Mesothelial cell of epicardium (in vitro differentiated cells): ENCODE measurements at places on chromosomes 2 and 18.

- DNase-seq = no peak
Measured at GRCh38 chr18:3059272-3059671, 46.3 kb upstream of the LPIN2 start.

- DNase-seq = no peak
Measured at GRCh38 chr2:53033411-53033810, 734.2 kb upstream of the CHAC2 start.

- DNase-seq = no peak
Measured at GRCh38 chr18:62660691-62661090, 54.6 kb upstream of the PHLPP1 start.

DNA sequence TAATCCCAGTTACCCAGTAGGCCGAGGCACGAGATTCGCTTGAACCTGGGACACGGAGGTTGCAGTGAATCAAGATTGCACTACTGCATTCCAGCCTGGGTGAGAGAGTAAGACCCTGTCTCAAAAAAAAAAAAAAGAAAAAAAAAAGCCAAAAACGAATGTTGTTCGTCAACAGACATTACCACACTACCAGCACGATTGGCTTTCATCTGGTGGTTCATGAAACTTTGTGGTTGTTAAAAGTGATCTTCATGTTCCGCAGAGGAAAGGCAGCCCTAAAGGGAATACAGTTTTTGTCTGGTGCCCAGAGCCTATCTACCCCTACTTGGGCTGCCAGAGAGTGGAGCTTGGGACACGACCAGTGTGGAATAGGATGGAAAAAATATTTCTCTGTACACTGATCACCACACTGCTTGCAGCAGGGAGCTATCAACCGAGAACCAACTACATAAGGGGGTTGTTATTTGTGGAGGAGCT, 13.6 kb upstream of the CXCR4 start:
- DNase-seq = no peak

- DNase-seq = no peak
Measured at GRCh38 chr2:46545015-46545839, 65.9 kb downstream of the TMEM247 start.

DNA sequence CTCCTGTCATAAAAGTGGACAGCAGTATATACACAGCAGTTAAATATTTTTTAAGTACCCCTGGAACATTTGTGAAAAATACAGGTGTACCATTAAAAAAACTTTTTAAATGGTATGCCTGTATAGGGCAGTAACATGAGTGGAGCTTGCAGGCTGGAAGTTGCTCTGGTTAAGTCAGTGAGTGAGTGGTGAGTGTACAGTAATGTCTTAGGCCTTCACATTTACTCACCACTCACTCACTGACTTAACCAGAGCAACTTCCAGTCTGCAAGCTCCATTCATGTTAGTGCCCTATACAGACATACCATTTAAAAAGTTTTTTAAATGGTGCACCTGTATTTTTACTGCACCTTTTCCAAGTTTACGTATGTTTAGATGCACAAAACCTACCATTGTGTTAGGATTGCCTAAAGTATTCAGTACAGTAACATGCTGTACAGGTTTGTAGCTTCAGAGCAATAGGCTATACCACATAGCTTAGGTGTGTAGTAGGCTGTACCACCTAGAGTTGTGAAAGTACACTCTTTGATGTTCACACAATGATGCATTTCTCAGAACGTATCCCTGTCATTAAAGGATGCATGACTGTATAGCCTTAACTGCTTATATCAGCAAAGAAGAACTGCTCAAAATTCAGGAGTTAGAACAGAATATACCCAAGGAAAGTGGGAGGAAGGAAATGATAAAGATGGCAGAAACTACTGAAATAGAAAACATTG, 112.6 kb downstream of the EHBP1 start:
- DNase-seq = no peak
